HFFc6 (cell line): ENCODE measurements at places on chromosomes 7 and 10. TPM values are rescaled to one million over a fixed set of nuclear protein-coding genes. Genes with fewer than 3 reads are reported as not detected.

DNA sequence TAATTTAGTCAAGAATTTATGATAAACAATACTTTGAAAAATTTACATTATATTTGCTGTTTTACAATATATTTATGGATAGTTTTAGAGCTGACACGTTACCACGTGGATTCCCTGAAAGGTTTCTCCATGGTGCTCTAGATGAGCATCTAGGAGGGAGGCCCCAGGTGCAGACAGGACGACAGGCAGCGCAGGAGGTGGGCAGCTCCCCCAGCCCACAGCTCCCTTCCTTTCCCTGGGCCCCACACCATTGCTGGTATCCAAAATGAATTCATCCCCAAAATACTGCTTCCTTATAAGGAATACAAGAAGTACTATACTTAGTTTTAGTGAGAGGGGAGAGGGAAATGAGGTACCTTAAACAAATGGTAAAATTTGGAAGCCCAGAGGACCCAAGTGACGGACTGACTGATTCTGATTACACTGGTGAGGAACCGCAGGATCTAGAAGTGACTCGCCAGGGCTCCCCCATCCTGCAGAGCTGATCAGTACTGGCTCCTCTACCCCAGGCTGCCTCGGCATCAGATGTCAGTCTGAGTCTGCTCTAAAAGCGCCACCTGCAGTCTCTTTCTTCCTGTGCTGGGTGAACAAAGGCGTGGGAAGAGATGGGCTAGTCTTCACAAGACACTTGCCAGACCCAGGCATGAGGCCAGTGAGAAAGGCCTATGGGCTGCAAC lies 89.2 kb downstream of the DLG5 start:
- DNase-seq: peak; percentile 48

- no peak for DNase-seq
Measured at GRCh38 chr7:47586925-47587324, 5.0 kb upstream of the TNS3 start.

DNA sequence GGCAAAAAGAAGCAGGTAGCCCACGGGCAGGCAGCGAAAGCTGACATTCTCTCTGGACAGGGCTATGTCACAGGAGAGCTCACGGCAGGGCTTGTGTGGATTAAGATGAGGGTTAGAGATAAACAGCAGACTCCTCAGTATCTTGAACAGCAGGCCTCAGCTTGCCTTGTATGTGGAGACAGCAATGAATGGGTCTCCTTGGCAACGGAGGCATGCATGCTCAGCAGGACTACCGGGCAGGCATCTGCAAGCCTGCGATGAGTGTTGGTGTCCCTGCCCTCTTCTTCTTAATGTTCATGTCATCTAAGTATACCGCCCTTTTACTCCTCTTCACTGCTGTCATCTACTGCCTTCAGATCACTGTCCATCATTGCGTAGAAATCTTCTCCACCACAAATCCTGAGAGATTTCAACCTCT lies 81.9 kb upstream of the C1GALT1 start:
- no peak for DNase-seq

- DNase-seq: no peak
Measured at GRCh38 chr7:74360008-74360407, 70.8 kb downstream of the CLIP2 start.

DNA sequence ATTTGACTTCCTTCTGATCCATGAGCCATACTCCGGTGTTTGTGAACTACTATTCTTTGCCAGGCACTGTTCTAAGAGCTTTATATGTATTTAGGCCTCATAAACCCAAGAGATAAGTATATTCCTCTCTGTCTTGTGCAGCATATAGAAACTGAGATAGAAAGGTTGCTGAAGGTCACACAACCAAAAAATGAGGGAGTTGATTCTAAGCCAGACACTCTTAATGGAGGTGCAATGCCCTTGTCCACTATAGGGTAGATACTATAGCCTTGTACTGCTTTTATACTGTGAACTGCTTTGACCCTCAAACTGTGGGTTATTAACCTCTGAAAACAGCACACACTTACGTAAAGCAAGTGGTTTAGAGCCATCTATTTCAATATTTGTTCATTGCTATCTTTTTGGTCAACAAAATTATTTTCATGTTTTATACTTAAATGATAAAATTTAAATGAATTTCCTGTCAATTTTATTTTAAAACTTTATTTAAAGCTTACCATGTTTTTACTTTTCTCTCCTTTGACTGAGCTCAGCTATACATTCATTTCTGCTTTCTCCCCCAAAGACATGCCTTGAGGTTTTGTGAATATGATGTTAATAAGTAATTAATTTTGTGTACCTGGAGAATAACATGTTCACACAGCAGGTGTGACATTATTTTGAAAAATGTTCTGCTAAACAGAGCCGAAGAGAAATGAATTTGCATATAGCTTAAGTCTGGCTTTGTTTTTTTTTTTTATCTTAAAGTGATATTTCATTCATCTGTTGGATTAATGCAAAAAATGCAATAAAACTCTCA lies 687.3 kb downstream of the DNAJB9 start:
- no peak for DNase-seq

DNA sequence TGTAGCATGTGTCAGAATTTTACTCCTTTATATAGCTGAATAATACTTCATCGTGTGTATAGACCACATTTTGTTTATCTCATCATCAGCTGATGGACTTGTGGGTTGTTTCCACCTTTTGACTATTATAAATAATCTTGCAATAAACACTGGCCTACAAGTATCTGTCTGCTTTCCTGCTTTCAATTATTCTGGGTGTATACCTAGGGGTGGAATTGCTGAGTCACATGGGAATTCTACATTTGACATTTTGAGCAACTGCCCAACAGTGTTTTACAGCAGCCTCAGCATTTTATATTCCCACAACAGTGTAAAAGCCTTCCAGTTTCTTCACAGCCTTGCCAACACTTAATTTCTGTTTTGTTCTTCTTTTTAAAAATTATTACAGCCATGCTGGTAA lies 200.3 kb upstream of the PRSS1 start:
- DNase-seq: no peak

- peak; percentile 80 for DNase-seq
Measured at GRCh38 chr7:43674559-43675436, 54.5 kb downstream of the COA1 start.

DNA sequence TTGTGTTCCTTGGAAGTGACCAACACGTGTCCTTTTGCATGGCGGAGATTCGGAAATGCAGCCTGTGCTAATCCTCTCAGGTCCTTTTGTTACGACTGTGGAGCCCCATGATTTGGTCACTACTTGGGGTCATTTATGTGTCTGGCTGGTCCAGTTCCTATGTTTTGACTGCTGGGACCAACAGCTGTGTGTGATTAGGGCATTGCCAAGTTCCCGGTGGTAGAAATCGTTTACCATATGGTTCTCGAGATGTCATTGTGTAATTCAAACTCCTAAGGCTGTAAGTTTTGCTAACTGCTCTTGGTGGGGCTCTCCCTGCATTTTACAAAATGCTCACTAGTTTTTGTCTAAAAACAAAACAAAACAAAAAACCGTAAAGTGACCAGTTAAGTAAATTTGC lies 62.0 kb downstream of the CCNY start:
- DNase-seq: no peak

- no peak for DNase-seq
Measured at GRCh38 chr7:48515171-48515570, 343.9 kb downstream of the ABCA13 start.

DNA sequence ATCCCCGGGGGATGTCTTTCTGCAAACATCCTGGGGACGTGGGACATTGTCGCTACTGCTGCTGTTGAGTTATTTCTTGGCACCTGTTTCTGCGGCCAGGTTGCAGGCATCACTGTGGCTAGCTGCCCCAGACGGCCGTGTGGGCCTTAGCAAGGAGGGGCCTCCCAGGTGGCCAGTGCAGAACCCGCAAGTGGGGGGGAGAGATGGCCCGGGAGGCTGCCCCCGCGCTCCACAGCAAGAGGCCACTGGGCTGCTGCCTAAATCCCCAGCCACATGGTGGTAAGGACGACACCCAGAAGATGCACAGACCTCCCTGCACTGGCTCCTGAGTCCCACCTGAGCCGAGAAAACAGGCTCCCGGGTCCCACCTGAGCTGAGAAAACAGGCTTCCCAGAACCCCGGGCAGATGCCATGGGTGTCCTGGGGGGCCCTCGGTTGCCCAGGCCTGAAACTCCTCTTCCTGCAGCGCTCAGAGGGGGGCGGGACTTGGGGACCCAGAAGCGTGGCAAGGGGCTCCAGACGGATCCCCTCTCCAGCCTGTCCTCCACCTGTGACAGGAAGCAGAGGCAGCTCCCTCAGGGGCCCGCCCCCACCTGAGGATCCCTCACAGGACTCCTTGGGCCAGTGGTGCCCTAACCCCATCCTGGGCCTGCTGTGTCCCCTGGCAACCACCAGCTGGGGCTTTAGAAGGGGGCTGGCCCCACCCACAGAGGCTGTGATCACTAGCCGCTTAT lies 952 bp upstream of the MAFK start:
- no peak for DNase-seq

DNA sequence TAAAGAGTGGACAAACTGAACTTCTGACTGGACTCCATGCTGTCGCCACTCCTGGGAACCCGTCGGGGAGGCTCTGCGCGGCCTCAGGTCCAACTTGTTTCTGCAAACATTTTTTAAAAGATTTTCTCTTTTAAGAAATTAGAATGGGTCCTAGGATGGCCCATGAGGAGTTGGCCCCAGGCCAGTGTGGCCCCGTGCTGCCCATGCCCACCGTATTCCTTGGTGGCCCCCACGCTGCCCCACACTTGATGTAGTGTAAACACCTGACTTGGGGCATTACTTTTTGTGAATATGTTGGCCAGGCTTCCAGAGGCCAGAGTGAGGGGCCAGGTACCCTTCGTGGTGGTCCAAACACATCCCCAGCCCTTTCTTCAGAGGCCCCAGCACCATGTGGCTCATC lies 19.3 kb downstream of the ZNF316 start:
- no peak for DNase-seq

DNA sequence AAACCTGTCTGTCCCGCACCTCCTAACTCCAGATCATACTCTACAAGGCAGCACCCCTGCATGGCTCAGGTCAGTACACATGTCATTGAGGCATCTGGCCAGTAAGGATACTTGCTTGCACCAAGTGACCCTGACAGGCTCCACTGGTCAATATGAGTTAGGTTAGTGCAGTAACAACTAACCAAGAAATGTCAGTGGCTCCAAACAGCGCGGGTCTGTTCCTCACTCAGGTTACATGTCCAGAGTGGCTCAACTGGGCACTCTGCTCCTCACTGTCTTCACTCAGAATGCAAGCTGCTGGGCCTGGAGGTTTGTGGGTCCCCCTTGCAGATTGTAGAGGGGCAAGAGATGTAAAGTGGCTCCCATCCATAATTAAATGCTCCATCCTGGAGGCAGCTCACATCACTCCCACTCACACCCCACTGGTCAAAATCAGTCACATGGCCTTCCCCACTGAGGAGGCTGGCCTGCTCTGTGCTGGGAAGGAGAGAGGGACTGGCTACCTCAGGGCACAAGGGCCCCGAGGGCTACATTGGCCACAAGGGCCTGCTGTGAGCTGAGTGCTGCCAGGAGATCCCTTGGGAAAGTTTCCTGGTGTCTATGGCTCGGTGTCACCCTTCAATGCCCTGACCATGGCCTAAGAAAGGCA lies 109.1 kb upstream of the GDF10 start:
- no peak for DNase-seq

GRCh38 chr10:19788075-19788686 lies 28.1 kb upstream of the PLXDC2 start:
- peak; percentile 25 for DNase-seq

DNA sequence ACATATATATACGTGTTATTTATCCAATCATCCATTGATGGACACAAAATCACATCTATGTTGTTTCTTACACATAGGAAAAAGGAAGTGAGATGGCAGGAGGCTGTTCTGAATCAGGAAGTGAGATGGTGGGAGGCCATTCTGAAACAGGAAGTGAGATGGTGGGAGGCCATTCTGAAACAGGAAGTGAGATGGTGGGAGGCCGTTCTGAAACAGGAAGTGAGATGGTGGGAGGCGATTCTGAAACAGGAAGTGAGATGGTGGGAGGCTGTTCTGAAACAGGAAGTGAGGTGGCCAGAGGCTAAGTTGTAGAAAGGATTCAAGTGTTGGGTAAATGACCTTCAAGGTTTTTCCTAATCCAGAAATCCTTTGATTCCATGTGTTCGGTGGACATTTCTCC lies 921.5 kb downstream of the TYW1 start:
- no peak for DNase-seq

- no peak for DNase-seq
Measured at GRCh38 chr10:118107040-118107439, 60.3 kb upstream of the RAB11FIP2 start.

DNA sequence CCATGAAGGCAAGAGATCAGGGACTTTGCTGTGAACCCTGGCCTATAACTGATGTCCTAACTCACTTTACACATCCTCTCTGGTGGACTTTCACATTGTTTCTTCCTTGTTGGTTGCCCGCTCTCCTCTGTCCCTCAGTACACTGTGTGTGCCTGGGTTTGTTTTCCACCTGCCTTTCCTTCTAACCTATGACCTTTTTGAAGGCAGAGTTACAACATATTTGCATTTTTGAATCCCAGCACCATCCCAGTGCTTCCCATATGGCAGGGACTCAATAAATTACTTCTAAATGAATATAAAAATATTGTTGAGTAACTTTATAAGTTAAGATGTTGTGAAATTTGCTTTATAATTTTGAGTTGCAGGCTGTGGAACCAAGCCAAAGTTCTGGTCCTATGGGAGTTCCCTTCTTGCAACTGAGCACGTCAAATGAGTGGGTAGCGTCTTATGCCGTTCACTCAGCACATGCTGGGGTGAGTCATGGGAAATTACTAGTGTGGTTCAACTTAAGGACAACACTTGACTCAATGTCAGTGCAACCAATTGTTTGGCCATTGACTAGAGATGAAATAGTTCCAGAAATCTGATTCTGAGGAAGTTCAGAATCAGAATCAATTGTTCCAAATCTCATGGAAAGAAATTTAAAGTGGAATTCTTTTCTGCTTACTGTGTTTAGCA lies 250.9 kb downstream of the TWIST1 start:
- peak; percentile 96 for DNase-seq

GRCh38 chr10:100878291-100878910 lies 34.4 kb upstream of the SLF2 start:
- DNase-seq: peak; percentile 71

DNA sequence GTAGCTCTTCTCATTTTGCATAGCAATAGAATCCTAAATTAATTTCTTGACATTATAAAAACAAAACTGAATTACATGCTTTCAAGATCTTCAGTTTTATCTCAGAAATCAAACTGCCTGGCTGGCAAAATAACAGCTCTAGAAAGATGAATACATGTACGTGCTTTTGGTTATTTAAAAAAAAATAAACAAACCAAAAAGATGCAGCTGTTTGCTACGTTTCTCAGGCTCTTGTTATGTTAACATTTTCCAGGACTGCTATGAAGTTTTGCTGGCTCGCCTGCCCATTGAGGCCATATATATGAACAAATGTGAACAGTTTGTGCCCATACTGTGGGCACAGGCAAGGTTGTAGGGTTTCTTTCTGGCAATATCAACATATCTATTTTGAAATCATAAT lies 86.6 kb downstream of the ODAD2 start:
- no peak for DNase-seq

The ZP3 gene
- total RNA-seq: 22.0 and 30.4 TPM in 2 replicates

The HSPA12A gene
- total RNA-seq: 14.5 to 17.8 TPM (median 16.1 TPM) in 3 replicates

The PDE6C gene
- total RNA-seq: not detected in 3 replicates

The DCLRE1C gene
- total RNA-seq: 4.6 and 4.9 TPM in 2 replicates

The STOX1 gene
- total RNA-seq: 0.06 TPM in 1 of 3 replicates, not detected in the others

The CALHM3 gene
- 0.13 TPM in 1 of 3 replicates, not detected in the others for total RNA-seq
